Stimulated activated CD4-positive, alpha-beta T cell treated with anti-CD3 and anti-CD28 coated beads, Interleukin-2, amount 100 ng/mL, for 24 hours (primary cell): ENCODE measurements at places on chromosomes 6 and 20.

DNA sequence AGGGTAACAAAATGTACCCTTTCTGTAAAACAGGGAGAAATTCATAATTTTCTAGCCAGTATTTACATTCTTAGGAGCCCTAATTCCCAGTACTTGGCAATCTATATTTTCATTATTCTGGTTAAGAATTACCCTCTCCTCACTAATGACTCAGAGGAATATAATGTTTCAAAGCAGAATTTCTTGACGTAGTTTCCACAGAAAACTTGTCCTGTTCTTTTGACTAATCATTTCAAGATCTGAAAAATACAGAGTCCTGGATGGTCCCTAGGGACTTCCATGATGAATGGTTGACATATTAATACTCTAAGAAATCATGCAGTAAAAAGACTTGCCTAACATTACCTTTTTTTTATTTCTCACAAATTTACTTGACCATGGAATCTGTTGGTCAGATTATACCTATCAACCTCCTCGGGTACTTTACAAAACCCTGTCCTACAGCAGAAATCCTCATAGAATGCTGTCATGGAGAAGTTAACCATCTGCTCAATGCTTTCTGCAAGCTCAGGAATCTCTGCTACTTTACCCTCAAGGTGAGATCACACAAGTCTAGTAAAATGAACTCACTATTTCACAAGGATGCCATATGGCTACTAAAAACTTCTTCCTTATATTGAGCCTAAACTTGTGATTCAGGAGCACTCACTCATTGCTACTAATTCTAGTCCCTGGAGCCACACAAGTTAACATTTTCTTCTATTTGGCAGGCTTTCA is 202.1 kb upstream of the CNR1 start:
- no peak for DNase-seq

GRCh38 chr6:166595061-166595780 is 8.7 kb upstream of the RAMACL start:
- DNase-seq: no peak

- DNase-seq: peak; percentile 3
These were observed 28.6 kb downstream of the C6orf89 start for GRCh38 chr6:36914227-36914794.

GRCh38 chr6:163716690-163717089 is 302.2 kb downstream of the QKI start:
- DNase-seq: no peak

DNA sequence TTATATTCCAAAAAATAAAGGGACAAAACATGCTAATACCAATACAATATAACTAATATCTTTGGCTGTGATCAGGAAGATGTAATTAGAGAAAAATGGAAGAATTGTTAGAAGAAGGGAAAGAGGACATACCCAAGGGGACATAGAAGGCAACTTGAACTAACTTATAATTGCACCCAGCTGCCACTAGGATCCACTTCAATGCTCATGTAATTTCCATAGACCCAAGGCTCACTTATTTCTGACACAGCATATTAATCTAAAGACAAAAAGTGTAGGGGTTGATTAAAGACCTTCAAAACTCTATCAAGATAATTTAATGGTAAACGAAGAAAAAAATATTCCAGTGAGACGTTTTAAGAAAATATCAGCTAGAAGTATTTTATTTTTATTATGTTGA is 396.0 kb upstream of the ADGRB3 start:
- no peak for DNase-seq

GRCh38 chr6:73309535-73309784 is 44.6 kb downstream of the DPPA5 start:
- no peak for DNase-seq

GRCh38 chr20:4613718-4614620 is 107.7 kb upstream of the PRND start:
- DNase-seq: peak; percentile 73

DNA sequence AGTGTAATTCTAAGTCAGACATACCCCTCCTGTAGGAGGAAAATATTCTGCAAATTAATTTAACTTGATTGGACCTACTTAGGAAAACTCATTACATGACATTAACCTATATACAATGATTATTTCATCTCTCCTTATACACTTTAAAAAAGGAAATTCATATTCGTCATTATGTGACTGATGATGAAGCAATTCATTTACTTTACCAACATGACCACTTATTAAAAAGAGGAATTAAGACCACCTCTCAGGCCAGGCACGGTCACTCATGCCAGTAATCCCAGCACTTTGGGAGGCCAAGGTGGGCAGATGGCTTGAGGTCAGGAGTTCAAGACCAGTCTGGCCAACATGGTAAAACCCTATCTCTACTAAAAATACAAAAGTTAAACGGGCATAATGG is 11.6 kb downstream of the AKIRIN2 start:
- DNase-seq: no peak

DNA sequence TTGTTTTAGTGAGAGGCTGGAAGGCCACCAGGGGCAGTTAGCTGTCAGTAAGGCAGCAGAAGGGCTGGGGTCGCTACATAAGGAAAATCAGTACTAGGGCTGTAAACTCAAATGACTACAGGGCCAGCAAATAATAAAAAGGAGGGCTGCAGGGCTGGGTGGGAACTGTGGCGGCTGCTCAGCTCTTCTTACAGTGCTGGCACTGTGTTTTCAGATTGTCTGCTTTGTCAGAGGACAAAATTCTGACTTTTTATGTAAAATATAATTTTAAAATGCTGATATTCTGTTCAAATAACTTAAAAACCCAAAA is 23.2 kb downstream of the HLA-A start:
- no peak for DNase-seq

DNA sequence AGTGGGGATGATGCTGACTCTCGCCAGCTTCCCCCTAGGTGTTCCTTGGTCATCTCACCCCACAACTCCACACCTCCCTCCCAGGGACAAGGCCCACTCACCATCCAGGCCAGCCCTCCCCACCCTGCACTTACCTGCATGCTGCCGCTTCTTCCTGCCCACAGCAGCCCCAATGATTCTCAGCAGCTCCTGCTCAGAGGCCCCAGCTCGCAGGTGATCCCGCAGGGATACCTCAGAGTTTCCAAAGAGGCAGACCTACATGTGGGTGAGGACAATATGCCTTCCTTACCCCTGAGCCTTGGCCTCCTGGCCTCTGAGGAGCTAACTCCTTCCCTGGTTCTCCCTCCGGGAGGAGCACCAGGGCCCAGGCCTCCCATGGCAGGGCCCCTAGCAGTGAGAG is 24.6 kb downstream of the MOCS1 start:
- DNase-seq: no peak

DNA sequence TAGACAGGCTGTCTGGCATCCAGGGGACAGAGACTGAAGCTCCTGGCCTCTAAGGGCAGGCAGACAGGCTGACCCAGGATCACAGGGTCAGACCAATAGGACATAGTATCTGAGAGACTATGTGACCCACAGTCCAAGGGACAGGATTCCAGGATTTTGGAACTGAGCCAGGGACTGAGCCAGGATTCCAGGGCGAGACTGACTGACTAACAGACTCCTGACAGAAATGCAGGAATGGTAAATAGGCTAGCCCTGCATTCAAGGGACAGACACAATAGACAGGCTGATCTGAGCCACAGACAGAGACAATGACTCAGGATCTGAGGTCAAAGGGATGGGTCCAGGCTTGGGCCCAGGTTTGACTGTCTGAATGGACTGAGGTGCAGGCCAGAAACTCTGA is 19.8 kb downstream of the XKR7 start:
- no peak for DNase-seq

DNA sequence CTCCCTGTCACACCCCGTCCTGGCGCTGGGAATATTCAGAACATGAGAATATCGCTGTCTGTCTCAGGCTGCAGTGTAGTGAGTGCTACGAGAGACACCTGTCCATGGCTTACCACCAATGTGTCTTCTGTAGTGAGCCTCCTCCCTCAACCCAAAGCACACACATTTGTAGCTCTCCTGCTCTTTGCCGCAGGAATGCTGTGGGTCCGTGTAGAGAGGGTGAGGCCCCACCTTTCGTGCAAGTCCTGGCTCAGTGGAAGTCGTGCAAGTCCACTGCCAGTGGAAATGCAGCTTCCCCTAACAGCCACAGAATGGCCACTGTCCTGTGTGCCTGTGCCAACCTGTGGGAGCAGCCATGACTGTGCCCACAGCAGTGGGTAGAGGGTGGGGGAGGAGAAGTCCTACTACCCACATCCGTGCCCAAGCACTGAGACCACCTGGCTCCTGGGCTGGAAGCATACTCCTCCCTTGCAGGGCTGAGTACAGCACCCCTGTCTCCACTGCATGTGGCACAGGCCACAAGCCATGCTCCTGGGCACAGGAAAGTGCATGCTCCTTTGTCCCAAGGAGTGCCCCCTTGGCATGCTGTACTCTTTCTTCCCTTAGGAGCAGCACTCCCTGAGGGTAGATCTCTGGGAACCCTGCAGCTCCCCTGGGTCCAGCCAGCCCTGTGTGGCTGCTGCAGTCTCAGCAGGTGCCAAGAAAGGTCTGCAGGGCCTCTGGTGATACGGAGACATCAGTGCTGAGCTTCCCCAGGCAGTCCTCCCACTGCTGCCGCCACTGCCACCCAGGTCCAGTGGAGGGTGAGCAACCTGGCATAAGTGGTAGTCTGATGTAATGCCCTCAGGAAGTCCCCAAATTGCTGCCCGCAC is 28.0 kb downstream of the IGF2R start:
- no peak for DNase-seq

DNA sequence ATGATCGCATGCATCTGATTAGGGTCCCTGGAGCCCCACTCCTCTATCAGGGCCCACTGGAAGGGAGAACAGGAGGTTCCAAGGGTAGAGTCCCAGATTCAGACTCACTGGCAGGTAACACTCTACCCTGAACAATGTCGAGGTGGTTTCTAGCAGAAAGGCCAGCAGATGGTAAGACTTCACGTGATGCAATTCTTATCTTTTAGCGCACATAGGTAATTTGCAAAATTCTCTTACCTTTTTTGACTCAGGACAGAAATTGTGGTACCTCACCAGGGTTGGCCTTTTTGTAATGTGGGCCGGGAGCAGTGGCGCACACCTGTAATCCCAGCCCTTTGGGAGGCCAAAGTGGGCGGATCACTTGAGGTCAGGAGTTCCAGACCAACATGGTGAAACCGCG is 228.1 kb upstream of the JARID2 start:
- no peak for DNase-seq

GRCh38 chr20:49982346-49983122 is at the start of gene SNAI1:
Gene SNAI1, plus strand, starts transcription at chr20:49982980. Its CDS starts 80 bp downstream, at chr20:49983060.
- peak; percentile 81 for DNase-seq

DNA sequence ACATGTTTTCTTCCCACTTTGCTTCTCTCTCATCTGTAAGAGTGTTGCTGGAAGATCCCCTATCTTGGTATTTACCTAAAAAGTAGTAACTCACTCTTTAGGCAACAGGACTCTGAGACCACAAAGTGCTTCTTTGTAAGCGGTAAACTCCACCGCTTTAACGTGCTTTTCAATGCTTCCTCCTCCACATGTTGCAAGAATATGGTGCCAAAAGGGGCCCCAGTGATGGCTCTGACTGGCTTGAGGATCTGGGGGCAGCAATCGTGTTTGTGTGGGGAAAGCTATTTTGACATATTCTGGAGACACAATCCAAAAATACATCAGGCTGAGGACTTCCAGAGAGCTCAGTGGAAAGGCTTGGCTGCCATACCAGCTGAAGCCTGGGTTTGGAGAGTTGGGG is 12.4 kb upstream of the CPNE5 start:
- no peak for DNase-seq

GRCh38 chr6:125814481-125814880 is 23.7 kb downstream of the NCOA7 start:
- no peak for DNase-seq

GRCh38 chr6:56766806-56767178 is 124.1 kb upstream of the DST start:
- no peak for DNase-seq

GRCh38 chr20:53411891-53412290 is 181.7 kb downstream of the ZNF217 start:
- no peak for DNase-seq

- no peak for DNase-seq
These were observed 1.9 kb downstream of the FOXA2 start for GRCh38 chr20:22582386-22582963.

DNA sequence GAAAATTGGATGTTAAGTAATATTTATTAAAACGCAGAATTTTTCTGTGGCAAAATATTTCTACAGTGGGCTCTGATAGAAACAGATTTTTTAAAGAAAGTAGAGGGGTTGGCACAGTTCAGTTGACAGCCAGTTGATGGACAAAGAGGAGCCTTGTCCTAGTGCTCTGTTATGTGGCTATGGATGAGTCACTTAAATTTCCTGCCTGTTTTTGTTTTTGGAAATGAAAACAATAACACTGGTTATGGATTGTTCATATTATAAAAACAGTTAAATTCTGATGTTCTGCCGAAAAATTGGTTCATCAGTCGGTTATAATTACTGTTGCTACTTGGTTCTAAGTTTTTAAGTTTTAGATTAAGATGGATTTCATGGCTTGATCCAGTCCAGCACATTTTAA is 42.8 kb downstream of the MYO6 start:
- DNase-seq: no peak

GRCh38 chr6:82711971-82712370 is 348.4 kb downstream of the TPBG start:
- no peak for DNase-seq

DNA sequence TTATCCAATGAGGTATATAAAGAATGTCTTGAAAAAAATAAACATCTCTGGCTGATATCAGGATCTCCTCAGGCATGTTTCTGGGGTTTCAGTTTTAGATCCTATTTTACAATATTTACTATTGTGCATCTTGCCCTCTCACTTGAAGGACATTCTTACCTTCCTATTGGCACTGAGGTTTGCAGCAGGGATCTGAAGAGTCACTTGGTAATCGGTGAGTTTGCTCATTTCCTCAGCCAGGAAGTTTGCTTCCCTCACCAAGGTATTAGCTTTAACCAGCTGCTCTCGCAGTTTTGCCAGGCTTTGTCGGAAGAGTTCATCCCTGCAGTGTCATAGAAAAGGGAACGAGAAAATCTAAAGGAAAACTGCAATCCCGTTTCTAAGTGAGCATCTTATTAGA is 101.9 kb upstream of the NUP153 start:
- no peak for DNase-seq

DNA sequence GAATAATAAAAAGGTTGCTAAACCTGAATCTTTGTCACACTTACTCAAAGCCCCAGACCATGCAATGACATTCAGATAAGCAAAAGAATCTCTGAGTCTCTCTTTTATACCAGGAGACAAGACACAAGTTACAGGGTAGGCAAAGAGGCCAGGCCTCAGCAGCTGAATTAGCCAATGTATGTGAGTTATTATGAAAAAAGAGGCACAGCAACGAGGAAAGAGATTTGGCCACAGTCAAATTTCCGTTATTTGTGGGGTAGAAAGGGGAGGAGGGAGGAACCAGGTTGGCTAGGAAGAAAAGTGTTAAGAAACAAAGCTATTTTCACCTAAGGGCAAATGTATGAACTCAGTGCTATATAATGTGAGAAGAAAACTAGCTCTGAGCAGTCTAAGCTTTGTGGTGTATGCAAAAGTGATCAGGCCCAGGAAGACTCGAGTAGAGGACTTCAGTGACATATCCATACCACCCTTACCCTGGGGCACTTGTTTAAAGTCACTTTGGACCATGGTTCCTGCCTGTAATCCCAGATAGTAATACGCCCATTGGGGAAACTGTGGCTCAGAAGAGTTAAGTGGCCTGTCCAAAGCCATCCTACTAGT is 19.1 kb downstream of the IPCEF1 start:
- no peak for DNase-seq
